ENCODE measurements at places on chromosomes 2 and 18. TPM values are rescaled to one million over a fixed set of nuclear protein-coding genes. Genes with fewer than 3 reads are reported as not detected.

The PJVK gene
- 2.1 TPM for total RNA-seq

The CHRND gene
- total RNA-seq = not detected

The RNF138 gene
- 35.7 TPM for total RNA-seq

- no peak for DNase-seq
Observed at GRCh38 chr2:225566798-225567197, 167.3 kb downstream of the NYAP2 start.

GRCh38 chr2:119263025-119263424, 39.4 kb downstream of the STEAP3 start:
- DNase-seq = no peak

The CHMP3 gene
- total RNA-seq = 75.5 TPM

GRCh38 chr2:27291865-27292264, 9.6 kb downstream of the TRIM54 start:
- DNase-seq = peak; percentile 34

The AGXT gene
- not detected for total RNA-seq

The TLX2 gene
- not detected for total RNA-seq

GRCh38 chr2:152354909-152355308, 19.9 kb downstream of the FMNL2 start:
- no peak for DNase-seq

- peak; percentile 60 for DNase-seq
Observed at GRCh38 chr2:213238753-213239495, 45.3 kb upstream of the SPAG16 start.

All from Daoy (cell line).